ENCODE measurements at places on chromosomes 7 and 10.

- peak; percentile 94 for DNase-seq
Observed at GRCh38 chr7:32846630-32847225, 44.8 kb downstream of the KBTBD2 start.

DNA sequence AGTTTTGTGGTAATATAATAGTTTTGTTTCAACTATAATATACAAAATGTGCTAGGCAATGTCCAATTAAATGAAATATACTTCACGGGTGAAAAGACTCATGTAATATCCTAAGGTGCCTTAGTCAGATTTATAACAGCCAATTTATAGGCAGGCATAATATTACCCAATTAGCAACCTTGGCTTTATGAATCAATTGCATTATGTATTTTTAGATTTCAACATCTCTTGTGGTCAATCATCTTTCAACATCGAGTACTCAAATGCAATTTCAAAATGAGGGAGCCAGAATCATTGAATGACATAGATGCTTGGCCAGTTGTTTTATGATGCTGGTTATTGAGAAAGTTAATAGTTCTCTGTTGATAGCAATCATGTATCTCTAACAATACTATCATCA lies 110.3 kb upstream of the SP8 start:
- DNase-seq = no peak

- no peak for DNase-seq
Observed at GRCh38 chr10:102675666-102676533, 31.6 kb downstream of the TRIM8 start.

GRCh38 chr10:71899665-71900412 lies 48.8 kb upstream of the PSAP start:
- no peak for DNase-seq

GRCh38 chr10:1980459-1980858 lies 243.1 kb upstream of the ADARB2 start:
- no peak for DNase-seq

DNA sequence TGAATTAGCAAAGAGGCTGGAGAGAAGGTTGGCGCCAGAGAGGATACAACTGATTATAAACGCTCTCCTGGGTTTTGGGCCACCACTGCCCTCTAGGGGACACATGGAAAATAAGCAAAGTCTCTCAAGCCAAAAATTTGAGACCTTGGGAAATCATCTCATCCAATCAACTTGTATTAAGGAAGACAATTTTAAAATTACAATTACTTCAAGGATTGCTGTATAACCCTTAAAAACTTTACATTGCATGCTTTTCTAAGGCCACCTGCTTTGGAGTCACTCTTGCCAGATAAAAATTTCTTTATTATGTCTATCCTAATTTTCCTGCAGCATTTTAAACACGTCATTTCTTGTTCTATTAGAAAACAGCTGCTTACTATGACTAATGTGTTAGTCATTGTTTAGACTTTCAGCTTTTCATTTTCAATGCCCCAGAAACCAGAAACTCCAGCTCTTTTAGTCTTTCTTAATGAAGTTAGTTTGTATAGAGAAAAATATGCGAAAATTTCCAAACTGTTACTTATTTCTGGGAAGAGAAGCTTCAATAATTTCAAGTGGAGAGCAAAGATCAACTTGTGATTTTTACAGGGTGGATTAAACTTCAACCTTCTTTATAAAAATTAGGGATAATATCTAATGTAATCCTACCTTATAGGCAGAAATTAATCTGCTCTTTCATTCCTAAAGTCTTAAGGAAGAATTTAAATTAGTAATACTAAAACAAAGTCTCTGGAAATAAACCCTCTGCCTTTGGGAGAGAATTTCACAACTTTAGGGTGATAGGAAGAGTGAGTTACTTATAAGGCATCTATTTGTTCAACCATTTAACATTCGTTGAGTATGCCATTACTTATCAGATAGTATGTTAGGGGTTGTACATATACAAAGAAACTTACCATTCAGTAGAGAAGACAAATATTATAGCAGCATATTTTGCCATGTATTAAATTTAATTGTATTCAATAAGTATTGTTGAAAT lies 20.6 kb upstream of the RHOBTB1 start:
- peak; percentile 77 for DNase-seq

GRCh38 chr7:80488851-80489370 lies 23.0 kb downstream of the GNAT3 start:
- no peak for DNase-seq

- no peak for DNase-seq
Observed at GRCh38 chr10:28118985-28119628, 120.2 kb upstream of the ODAD2 start.

- DNase-seq = no peak
Observed at GRCh38 chr10:14491811-14492210, 161.1 kb upstream of the FRMD4A start.

DNA sequence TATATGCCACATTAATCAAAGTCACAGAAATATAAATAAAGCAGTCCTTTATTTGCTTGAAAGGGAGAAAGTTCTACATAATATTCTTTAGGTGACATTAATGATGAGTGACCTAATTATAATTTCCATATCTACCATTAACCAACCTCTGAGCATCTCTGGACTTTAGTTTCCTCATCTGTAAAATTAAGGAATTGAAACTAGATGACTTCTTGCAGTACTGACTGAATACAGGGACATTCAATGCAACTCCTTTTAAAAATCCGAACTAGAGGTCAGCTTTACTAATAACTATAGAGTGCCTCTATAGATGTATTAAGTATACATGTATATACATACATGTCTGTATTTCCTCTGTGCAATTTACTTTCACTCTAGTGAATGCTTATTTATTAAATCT lies 3.9 kb downstream of the FMC1 start:
- DNase-seq = peak; percentile 79

DNA sequence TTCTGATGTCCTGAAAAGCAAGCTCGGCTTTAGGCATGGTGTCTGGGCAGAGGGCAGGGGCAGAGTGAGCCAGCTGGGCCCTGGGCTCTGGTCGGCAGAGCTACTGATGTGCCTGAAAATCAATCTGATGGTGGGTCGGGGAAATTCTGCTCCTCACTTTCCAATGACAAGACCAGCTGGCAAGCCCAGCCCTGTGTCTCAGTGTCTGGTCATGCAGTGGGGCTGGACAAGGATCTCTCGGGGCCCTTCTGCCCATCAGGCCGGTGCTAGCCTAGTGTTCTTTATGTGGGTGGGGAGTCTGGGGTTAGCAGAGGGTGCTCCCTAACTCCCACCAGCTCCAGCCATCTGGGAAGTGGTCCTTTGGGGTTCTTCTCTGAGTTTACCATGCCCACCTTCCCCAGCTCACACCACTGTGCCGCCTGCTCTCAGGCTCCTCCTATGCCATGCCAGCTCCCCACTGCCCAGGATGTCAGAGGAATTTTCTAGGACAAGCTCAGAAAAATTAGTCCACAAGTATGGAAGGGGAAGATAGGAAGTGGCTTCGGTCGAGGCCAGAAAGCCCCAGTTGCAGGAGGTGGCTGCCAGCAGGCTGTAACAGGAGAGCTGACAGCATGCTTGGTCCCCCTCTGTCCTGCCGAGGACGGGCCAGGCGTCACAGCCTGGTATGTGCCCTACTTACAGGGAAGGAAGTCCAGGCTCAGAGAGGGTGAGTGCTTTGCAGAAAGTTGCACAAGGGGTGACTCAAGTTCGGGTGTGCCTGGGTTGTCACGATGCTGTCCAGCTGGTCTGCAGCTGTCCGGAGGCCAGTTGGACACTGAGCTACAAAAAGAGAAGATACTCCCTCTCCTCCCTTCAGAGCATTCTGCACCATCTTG lies 135.2 kb downstream of the ADCY1 start:
- DNase-seq = no peak

DNA sequence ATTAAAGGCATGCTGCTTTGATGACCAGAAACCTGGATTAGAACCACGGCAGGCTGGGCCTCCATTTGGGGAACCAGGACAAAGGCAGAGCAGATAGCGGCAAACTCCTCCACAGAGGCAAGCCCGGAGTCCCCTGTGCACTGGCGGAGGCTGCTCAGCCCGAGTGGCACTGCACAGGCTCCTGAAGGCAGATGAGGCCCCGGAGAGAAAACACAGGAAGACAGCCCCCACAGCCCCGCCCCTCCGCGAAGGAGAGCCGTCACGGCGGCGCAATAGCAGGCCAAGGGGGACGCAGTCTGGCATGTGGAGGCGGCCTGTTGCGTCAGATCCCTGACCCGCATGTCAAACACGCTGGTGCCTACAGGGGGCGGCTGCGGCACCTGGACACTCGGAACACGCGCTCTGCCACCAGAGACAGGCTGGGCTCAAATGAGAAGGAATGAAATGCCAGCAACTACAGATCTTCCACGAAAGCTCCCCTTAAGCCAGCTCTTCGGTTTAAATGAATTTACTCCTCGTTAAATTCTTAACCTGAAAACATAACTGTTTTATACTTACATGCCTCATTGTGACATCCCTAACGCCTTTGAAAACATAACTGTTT lies 128.5 kb downstream of the MAD1L1 start:
- peak; percentile 92 for DNase-seq

GRCh38 chr7:38934536-38934935 lies 25.5 kb upstream of the VPS41 start:
- DNase-seq = no peak

GRCh38 chr7:28588602-28589001 lies 176.3 kb downstream of the CREB5 start:
- DNase-seq = no peak

DNA sequence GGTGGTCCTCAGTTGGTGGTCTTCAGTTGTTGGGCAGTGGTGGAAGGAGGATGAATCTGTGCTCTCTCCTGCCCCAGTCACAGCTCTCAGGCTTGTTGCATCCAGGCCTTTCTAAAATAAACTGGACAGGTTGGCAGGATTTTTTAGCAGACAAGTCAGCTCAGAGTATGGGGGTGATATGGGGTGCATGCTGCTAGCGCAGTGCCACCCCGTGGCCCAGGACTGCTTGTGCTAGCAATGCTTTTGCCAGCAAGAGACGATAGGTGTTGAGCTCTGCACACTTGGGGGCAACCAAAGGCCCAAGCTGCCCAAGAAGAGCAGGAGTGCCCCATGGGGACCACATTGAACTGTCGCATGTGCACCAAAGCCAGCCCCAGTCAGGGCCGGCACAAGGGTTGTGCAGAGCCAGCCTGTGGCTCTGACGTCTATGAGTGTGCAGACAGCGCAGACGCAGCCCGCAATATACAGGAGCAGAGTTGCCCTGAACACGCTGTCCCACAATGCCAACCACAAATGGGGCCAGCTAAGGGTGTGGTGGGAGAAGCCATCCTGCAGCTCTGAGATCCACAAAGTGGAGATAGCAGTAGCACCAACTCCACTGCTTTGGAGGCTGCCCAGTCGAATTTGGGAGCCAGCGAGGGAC lies 49.8 kb upstream of the PDSS1 start:
- DNase-seq = peak; percentile 66

DNA sequence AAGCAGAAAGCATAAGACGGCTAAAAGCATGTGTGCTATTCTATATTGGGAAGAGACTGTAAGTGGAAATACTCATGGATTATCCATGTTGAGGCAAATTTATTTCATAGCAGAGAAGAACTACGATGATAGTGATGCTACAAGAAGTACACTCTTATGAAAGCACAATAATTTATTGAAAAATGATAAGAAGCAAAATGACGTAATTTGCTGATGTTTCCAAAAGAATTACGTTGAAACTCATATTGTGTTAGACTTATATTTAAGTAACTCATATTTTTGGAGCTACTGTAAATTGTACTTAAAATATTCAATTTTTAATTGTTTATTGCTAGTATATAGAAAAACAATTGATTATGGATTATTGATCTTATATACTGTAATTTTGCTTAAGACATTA lies 1622.5 kb downstream of the REEP3 start:
- DNase-seq = no peak

DNA sequence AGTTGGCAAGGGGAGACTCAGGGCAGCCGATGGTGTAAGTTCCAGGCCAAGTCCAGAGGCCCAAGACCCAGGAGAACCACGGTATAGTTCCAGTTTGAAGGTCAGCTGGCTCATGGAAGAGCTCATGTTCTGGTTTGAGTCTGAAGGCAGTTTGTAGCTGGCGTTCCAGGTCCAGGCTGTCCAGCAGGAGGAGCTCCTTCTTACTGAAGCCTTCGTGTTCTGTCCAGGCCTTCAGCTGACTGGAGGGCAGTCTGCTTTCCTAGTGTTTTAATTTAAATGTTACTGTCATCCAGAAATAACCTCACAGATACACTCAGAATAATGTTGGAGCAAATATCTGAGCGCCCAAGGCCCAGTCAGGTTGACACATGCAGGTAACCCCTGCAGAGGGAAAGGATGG lies 4.2 kb downstream of the SUN1 start:
- DNase-seq = no peak

GRCh38 chr7:152937282-152937681 lies 177.7 kb downstream of the ACTR3B start:
- DNase-seq = no peak

DNA sequence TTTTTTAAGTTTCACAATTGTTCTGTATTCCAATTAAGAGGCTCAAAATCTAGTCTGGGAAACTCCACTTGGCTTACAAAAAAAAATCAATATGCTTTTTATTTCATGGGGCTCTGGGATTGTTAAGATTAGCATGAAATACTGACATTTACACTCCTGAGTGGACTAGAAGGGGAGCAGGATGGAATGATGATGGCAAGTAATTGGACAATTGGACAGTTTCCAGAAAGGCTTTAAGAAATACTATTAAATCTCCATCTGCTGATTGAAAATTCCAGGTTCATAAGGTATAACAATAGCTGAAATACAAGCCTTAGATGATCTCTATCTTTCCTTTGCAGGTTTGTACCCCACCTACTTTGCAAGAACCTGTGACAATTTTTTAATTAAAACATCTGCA lies 184.4 kb downstream of the LRRTM3 start:
- no peak for DNase-seq

DNA sequence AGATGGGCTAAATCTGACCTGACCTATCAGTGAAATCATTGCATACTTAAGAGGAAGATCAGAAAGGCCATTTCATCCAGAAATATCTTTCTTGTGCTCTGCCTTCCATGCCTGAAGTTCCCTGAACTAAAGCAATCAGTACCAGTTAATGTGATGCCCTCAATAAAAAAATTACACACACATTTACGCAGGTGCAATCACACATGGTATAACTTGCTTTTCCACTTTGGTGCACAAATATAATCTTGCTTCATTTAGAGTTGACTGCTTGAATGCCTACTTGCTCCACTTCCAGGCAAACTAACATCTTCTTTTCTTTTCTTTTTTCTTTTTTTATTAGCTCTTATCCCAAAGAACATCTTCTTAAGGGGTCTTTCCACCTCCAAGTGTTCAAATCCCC lies 58.3 kb upstream of the KIF5B start:
- no peak for DNase-seq

- no peak for DNase-seq
Observed at GRCh38 chr7:106551936-106552335, 109.0 kb downstream of the CCDC71L start.

GRCh38 chr7:27242555-27243339 lies at the start of gene EVX1:
Gene EVX1 (plus strand): TSS chr7:27242802. CDS start chr7:27243031, 229 bp downstream.
- no peak for DNase-seq

GRCh38 chr10:91434041-91434440 lies 23.9 kb downstream of the HECTD2 start:
- no peak for DNase-seq

DNA sequence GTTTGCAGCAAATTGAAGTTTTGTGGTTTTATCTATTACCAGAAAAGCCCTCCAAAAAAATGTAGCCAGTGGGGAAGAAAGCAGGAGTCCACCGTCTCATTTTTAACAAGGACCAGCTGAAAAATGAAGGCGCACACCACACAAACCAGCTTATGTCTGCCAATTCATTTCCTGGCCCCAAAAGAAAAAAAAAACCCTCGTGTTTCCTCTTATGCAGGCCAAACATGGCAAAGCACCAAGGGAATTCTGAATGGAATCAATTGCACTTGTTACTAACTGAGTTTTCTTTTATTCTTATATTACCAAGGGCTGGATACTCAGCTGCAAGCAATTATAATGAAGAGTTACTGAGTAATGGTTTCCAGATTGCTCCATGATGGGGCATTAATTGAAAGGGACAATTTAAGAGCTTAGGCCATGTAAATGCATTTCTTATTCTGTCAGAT lies 428.3 kb upstream of the NPVF start:
- DNase-seq = no peak

All from Karpas-422 (cell line).